ENCODE measurements at places on chromosomes 2 and 18.

GRCh38 chr2:86366651-86367498 lies 29.4 kb upstream of the REEP1 start:
- no peak for DNase-seq

GRCh38 chr2:6968319-6969100 lies 51.3 kb downstream of the RNF144A start:
- no peak for DNase-seq

GRCh38 chr18:28466204-28466603 lies 289.3 kb upstream of the CDH2 start:
- DNase-seq: no peak

DNA sequence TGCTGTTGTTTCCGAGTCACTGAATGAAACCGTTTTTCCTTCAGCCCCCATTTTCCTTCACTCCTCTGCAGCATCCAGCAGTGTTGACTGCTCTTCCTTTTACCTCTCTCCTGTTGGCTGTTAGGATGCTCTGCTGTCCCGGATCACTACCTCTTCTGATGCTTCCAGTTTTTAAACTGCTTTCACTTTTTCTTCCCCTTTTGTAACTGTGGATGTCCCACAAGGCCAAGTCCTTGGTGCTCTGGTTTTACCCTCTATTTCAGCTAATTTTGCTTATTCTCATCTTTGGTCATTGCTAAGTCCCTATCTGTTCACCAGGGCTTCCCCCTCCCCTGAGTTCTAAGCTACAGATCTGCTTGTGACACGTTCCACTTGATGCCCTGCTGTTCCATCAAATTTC lies 39.4 kb upstream of the MAP4K3 start:
- no peak for DNase-seq

- no peak for DNase-seq
Observed at GRCh38 chr2:120598416-120598815, 137.3 kb upstream of the GLI2 start.

GRCh38 chr2:119253114-119253702 lies 29.6 kb downstream of the STEAP3 start:
- no peak for DNase-seq

DNA sequence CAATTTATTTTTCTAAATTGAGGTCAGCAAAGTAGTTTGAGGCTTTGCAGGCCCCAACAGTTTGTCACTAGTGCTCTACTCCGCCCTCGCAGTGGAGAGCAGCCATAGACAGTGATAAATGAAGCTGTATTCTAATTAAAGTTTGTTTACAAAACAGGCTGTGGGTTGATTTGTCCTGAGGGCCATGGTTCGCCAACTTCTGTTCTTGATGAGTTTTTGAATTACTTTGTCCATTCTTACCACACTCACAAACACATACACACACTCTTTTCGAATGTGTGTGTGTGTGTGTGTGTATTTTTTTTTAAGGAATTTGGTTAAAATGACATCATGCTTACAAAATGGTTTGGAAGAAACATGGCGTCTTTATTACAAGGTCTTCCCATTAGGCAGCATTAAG lies 68.6 kb downstream of the MTCL1 start:
- DNase-seq: no peak

DNA sequence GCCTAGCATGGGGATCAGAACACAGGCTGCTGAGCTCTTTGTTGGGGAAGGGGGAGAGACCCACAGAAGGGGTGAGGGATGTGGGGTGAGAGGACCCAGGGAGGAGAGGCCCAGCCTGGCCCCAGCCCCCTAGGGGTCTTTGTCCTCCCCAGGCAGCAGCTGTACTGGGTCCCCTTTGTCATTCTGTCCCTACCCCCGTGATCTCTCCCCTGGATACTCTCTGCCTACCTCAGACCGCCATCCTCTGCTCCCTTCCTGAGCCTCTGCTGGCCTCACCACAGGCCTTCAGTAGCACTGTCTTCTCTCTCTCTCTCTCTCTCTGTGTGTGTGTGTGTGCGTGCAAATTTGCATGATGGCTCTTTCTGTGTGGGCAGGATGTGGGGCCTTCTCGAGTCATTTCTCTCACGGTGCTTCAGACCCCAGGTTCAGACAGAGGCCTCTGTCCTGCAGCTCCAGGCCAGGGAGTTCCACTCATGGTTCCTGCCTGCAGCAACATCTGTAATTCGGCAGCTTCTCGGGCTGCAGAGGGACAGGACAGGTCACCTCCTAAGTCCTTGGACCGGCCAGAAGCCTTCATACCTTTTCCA lies 1.4 kb downstream of the PSD4 start:
- DNase-seq: no peak

DNA sequence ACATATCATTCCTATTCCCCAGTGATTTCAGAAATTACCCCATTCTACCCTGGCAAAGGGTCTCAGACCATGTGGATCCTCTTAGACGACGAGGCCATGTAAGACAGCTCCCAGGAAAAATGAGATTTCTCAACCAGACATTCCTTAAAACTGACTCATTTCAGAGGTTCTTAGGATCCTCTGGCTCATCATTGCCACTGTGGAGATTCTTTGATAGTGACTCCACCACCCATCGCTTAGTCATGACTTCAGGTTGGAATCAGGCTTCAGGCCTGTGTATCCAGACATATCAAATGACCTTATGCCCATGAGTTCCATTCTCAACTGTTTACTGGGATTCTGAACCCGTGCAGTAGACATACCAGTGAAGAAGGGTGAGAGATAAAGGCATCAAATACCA lies 245.6 kb upstream of the TCF4 start:
- DNase-seq: no peak

DNA sequence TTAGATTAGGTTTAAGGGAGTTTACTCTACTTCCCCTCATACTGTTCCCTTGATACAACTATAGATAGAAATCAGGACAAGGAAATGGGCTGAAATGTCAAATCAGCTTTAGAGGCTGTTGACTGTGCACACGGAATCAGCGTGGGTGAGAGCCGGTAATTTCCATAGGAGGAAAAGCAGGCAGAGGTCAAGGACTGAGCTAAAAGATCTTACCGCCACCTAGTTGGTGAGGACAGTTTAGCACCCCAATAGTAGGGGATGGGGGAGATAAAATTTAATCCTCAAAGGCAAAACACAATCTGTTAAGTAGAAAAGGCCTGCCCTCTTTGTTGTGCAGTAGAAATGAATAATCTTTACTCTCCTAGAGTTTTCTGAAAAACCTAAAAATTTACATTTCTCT lies 1154.5 kb upstream of the CHAC2 start:
- peak; percentile 37 for DNase-seq

DNA sequence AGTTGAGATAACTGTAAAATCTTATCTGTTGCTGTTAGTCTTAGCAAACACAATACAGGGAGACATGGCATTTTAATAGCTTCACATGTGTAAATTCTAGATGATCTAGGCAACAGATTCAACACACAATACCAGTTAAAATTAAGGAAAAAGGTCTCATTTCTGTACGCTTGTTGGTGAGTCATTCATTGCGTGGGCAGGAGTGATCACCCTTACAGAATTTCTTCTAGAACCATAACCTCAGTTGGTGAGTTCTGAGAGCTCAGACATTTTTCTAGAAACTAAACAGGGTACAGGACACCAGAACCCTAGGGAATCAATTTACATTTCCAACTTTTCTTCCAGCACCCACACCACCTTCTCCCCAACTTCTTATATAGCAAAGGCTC lies 81.9 kb downstream of the SLC8A1 start:
- DNase-seq: no peak

DNA sequence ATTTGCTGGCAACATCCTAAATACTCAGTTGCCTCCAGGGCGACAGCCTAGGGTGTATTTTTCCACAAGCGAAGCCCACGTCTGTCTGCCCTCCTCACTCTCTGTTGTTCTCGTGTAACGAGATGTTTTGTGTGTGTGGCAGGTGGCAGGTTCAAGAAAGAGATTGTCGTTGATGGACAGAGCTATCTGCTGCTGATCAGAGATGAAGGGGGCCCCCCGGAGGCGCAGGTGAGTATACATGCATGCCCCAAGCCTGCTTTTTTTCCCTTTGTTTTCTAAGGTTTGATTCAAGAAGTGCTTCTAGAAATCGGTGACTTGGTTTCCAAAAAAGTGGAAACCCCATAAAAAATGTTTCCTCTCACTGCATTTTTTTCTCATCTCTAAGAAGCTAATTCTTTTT lies 247.0 kb downstream of the AGAP1 start:
- peak; percentile 67 for DNase-seq

Data from iPS-NIHi11 (cell line).